ENCODE measurements at places on chromosomes 2 and 18.

- no peak for DNase-seq
These were observed 1523.7 kb upstream of the PIK3C3 start for GRCh38 chr18:40431071-40431985.

- peak; percentile 57 for DNase-seq
These were observed at the start of gene OTX1 for GRCh38 chr2:63050334-63051041. Gene OTX1 (plus strand): TSS chr2:63050830. CDS start chr2:63052991, 2,161 bp downstream.

GRCh38 chr2:8861797-8862196 lies 24.4 kb upstream of the KIDINS220 start:
- no peak for DNase-seq

DNA sequence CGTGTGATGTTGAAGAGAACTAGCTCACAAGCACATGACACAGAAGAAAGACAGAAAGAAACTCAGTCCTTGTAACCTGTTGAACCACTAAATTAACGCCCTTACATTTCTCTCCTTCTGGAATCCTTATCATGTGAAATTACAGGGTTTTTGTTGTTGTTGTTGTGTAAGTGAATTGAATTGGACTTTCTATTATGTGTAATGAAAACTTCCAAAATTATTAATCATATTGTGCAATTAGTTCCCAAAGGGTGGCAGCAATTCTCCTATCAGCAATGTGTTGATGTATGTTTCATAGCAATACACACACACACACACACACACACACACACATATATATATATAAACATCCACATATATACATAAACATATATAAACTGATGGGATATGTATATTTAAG lies 402.2 kb upstream of the TCF4 start:
- DNase-seq = no peak

- no peak for DNase-seq
These were observed 169.5 kb downstream of the GFPT1 start for GRCh38 chr2:69217333-69218080.

DNA sequence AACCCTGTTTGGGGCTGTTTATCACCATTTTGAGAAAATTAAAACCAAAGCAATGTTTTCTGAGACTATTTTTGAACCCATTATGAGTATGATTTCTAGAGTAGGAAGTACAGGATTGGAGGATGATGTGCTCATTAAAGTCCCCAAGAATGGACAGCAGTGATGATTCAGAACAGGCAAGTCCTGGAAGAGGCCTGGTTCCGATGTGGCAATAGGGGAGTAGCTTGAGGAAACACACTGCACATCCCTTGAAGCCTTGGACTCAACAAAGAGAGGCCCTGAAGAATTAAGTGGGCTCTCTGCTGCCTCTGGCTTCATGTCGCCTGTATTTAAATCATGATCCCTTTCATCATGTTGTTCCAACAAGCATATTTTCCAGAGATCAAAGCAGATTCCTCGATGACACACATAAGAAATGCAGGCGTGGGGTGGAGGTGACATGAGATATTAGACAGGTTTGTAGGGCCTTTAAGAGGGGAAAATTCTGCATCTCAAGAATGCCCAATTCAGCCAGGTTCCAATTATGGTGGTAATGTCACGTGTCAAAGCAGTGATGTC lies 242.2 kb downstream of the FHOD3 start:
- DNase-seq = no peak

- no peak for DNase-seq
These were observed 45.3 kb upstream of the C1D start for GRCh38 chr2:68108120-68108519.

DNA sequence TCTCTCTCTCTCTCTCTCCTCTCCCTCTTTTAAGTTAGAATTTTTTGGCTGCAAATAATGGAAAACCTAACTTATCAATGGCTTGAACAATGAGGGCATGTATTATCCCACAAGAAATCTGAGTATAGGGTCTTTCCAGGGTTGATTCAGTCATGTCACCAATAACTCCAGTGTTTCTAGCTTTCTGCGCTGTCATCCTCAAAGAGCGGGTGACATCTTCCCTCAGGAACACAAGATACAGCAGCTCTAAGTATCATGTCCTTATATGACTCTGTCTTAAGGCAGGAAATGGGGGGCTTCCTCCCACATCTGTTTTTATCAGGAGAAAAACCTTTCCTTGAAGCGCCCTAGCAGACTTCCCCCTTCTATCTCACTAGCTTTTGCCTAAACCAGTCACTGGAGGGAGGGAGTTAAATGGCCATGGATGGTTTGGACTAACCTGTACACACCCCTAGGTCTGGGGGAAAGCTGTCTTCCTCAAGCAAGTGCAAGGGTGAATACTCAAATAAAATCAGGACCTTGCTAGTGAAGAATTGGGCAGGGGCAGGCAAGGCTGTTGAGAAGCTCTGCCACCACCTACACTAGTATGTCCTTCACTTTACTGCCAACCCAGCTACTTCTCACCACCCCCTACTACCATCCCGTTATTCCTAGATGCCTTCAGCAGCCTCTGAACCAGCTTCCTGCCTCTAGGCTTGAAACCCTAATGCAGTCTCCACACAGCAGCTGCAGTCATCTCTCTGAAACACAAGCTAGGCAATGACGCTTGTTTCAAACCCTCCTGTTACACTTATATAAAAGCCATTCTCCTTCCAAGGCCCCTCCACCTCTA lies 7.5 kb upstream of the TUBA4A start:
- no peak for DNase-seq

DNA sequence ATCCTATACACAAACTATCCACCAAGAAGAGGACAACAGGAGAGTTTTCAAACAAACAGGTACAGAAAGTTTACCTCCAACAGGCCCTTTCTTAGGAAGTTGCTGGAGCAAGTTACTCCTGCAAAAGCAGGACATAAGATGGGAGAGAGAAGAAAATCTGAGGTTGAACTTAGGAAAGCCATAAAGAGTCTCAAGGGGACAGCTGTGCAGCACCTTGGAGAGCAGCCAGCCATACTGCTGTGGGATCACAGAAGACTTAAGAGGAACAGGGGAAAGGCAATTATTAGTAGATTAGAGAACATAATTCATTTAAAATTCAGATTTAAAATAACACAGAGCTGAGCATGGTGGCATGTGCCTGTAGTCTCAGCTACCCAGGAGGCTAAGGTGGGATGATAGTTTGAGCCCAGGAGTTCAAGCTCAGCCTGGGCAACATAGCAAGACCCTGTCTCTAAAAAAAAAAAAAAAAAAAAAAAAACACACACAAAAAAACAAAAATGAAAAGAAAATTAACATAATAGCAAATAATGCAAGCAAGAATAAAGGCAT lies 148.1 kb upstream of the SIX3 start:
- DNase-seq = no peak

DNA sequence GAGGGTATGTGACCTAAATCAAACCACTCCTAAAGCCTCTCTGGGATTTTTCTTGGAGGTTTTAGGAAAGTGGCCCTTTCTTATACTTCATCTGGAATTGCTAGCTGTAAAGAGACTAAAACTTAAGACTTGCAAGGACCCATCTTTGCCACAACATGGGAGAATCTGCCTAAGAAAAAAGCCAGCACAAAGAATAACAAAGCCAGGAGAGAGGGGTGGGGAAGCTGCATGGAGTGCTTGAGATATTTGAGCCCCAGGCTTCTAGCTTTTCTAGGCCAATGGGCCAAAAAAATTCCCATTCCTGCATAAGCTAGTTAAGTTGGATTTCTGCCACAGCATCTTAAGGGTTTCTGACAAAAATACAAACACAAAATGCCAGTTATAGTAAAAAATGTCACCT lies 38.5 kb upstream of the LYPD6 start:
- DNase-seq = no peak

DNA sequence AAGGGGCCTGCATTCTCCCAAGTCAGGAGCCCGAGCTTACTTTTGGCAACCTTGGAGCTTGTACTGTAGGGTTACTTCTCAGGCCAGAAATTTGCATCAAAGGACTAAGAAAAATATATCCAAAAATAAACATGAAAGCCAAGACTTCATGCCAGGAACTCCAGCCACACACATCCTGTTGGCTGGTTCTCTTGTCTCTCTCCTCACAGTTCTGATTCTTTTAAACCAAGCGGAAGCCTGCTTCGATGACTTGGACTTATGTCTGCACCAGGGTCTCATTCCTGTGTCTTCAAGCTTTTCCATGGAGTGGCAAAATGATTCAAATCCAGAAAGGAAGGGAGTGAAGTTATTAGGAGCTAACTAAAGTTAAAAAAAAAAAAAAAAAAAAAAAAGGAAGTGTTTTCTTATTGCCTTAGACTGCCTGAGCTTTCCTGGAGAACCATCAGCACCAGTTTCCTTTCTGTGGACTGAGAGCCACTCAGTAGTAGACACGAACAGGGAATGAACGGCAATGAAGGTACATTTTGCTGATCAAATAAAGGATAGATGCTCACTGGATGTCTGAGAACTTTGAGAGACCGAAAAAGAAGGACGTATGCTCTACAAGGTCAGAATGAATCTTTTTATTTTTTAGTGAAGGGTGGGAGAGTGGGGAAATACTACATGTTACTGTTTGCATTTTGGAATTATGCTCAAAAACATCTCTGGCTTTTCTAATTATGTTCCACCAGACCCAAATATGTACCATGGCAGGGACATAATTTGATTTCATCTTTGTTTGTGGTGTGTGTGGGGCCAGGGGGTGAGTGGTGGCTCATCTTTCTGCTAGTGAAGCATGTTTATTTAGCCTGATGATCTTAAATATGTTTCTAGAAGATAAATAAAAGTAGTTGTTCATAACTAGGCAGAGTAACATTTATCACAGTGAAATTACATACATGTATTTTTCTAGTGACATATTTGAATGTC lies 86.0 kb downstream of the RAPGEF4 start:
- no peak for DNase-seq

- no peak for DNase-seq
These were observed 13.2 kb upstream of the SLC25A52 start for GRCh38 chr18:31773774-31774476.

GRCh38 chr2:96353606-96354101 lies 18.1 kb downstream of the NCAPH start:
- DNase-seq = no peak

- DNase-seq = no peak
These were observed 4.9 kb downstream of the FKBP1B start for GRCh38 chr2:24054366-24055010.

DNA sequence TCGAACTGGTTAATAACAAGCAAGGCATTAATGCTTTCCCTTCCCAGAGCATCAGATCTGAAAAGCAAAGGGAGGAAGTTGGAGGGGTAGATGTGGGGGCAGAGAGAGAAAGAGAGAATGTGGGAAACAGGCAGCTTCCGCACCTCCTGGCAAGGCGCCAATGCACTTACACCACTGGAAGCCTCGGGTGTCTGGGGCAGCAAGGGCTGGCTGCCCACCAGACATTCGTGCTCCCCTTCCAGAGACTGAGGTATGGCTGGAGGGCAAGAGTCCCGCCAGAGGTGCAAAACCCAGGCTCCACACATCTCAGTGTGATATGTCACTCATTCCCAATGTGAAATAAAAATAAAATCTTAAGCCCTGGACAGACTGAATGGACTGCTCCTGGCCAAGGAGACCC lies 46.4 kb downstream of the TEX51 start:
- DNase-seq = no peak

All from stimulated activated CD8-positive, alpha-beta memory T cell treated with anti-CD3 and anti-CD28 coated beads, Interleukin-7, amount 100 ng/mL, for 48 hours (primary cell).